Stimulated activated CD8-positive, alpha-beta memory T cell treated with anti-CD3 and anti-CD28 coated beads, Interleukin-4, amount 100 ng/mL, for 4 hours (primary cell): ENCODE measurements at places on chromosomes 2 and 18.

DNA sequence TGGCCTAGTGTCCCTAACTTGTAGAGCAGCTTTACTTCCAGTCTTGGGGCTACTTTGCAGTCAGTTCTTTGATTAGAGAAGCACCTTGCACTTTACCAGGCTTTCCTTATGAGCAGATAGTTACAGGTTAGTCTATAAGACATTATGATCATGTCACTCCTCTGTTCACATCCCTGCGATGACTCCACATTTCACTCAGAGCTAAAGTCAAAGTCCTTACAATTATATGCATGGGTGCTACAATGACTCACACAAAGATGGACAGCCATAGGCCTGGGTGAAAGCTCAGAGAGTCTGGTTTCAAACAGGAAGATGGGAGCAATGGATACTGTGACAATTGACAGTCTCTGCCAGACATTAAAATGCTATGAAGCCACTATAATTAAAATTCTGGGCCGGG, 27.1 kb upstream of the SSB start:
- DNase-seq: no peak

DNA sequence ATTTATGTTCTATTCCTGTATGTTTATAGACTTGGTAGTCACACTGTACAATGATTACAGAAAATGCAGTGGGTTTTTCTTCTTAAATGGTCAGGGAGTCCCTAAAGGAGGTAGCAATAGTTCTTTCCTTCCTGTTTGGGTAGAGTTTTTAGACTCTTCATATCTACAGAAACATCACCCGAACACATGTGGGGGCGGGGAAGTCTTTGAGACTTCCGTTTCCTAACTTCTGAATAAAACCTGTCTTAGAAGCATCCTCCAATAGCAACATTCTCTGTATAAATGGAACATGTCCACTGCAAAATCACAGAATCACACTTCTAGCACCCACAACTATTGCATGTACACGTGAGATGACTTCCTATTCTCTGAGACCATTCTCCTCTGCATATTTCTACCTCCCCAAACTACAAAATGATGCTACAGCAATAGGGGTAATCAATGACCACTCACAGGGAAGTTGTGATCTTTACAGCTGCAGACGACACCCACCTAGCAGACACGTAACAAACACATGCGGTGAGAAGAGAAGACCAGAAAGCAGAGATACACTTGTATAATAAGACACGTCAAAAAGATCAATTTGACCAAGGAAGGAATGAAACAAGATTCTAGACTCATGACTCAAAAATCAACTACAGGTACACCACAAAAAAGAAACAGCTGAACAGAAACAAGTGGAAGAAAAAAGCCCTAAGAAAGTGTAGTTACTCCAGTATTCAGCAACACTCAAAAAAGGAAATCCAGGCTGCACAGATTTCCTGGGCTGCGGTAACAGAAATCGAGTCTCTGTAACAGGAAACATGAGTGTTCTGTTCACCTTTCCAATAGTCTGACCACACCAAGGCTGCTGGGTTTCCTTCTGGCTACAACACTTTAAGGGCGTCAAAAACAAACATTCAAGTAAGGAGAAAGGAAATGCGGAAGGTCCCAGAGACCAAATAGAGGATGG, 120.4 kb downstream of the ZNF516 start:
- no peak for DNase-seq

DNA sequence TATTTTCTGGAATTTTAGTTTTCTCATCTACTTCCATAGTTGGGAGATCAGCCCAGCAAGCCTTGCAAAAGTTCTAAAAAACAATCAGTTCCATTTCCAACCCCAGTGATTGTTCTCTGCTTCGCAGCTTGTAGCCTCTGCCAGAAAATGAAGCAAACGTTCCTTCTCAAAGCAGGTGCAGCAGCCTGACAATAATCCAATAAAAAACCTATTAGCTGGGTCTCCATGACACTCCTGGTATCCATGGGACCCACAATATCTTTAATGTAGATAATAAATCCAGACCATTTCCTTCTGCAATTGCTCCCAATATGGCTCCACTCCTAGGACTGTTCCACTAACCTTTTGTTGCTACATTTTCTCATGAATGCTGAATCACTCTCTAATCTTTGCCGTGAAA, 140.8 kb upstream of the SETBP1 start:
- DNase-seq: no peak

GRCh38 chr2:145091967-145092366, 572.0 kb upstream of the ZEB2 start:
- DNase-seq: no peak

GRCh38 chr18:61703508-61703907, 189.3 kb downstream of the RNF152 start:
- no peak for DNase-seq

GRCh38 chr2:96427917-96428316, 77.2 kb downstream of the NEURL3 start:
- DNase-seq: no peak

DNA sequence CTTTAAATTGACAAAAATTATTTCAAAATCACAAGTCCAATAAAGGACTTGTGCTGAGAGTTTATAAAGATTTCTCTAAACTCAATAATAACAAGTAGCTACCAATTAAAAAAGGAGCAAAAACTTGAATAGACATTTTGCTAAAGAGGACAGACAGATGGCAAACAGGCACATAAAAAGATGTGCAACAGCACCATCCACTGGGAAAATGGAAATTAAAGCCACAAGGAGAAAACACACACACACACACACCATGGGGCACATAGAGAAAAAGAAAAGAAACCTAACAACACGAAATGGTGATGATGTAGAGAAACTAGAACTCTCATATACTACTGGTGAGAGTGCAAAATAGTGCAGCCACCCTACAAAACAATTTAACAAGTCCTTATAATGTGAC, 12.6 kb upstream of the SLC9A4 start:
- DNase-seq: no peak

DNA sequence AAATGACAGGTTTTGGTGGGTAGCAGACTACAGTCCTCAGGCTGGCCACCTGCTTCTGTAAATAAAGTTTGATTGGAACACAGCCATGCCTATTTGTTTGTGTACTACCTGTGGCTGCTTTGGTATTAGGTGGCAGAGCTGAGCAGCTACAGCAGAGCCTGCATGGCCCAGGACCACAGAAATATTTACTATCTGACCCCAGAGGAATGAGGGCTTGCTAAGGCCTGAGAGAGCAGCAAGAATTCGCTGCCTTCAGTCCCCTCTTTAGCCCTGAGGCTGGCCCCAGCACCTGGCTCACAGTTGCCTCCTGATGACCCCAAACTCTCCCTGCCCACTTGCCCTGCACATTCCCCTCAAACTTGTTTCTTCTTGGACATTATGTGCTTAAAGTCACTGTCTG, 32.5 kb downstream of the POLR1A start:
- DNase-seq: no peak

DNA sequence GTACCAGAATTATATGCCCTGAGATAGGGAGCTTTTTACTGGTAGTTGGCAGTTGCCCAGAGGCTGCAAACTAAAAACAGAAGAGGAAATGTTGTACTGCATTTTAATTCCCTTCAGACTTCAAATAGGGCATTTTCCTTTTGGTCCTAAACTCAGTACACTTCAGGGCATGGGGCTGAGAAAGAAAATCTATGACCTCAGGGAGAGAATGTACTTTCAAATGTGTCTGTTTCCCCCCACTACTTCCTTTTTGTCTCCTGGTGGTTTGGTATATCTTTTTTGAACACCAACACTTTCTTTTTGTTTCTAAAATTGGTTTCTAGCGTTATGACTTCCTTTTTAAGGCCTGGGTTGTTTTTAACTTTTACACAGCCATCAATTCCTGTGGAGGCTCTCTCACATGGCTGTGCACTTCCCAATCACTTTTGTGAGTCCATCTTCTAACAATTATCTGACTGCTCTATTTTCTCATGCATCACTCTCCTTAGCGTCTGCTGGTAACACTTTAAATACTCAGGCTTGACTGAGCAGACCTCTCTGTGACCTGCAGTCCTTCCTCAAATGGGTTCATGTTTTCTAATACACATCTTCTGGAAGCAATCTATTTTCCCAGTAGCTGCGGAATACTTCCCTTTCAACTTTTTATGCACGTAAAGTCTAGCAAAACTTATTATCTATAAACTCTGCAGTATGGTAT, 596.0 kb downstream of the LRP1B start:
- DNase-seq: no peak

DNA sequence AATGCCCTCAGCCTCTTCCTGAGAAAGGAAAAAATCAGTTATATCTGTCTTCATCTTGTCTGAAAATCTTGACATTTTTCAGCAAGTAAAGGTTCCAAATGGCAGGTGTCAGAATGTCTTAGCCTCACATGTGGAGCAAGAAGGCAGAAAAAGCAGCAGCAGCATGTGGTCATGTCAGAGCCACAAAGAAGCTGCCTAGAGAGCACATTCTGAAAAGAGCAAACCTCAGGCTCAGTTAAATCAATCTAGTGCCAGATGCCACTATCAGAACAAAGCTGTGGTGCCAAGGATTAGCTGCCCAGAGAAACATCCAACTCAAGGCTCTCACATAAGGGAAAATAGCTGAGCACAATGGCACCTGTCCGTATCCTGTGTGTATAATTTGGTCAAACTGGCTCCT, 105.9 kb downstream of the SRBD1 start:
- no peak for DNase-seq

GRCh38 chr18:9730786-9731185, 22.7 kb downstream of the RAB31 start:
- no peak for DNase-seq

DNA sequence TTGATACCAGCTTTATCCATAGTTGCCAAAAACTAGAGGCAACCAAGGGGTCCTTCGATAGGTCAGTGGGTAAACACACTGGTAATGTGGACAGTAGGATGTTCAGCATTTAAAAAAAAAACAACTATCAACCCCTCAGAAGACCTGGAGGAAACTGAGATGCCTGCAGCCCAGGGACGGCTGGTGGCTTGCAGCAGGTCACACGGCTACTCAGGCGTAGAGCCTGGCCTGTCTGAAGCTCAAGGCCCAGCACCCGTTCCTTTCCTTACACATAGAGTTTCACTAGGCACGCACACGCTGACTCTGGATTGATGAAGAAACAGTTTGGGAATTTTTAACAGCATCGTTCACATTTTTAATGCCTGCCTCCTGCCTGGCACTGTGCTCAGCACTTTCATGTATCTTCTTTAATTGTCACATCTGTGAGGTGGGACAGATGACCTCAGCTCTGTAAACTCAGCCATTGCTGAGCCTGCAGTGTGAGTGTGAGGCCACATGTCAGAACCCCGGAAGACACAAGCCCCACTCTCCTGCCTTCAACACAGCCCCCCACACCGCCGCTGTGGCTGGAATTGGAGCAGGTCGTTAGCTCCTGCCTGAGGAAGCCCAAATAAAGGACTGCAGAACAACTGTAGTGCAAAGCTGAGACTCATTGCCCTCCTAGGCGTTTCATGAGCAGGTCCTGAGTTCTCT, 40.7 kb downstream of the TRAPPC12 start:
- no peak for DNase-seq

DNA sequence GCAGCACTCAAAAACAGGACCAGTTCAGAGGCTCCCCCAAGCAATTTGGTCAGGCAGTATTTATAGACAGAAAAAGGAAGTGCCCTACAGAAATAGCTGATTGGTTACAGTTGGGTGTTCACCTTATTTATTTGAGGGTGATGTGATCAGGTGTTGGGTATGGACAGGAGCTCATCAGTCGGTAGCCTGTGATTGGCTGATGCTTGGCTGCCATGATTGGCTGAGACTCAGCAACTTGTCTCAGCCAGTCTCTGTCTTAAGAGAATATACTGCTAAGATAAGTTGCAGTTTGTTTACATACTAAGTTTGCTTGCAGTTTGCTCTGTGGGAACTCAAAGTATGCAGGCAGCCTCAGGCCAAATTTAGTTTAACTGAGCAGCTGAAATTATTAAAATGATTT, 9.4 kb downstream of the ABCG8 start:
- no peak for DNase-seq

GRCh38 chr2:173969886-173970285, 4.7 kb upstream of the SP3 start:
- no peak for DNase-seq

- DNase-seq: no peak
These were observed 19.4 kb downstream of the TMEM178A start for GRCh38 chr2:39685126-39685525.

DNA sequence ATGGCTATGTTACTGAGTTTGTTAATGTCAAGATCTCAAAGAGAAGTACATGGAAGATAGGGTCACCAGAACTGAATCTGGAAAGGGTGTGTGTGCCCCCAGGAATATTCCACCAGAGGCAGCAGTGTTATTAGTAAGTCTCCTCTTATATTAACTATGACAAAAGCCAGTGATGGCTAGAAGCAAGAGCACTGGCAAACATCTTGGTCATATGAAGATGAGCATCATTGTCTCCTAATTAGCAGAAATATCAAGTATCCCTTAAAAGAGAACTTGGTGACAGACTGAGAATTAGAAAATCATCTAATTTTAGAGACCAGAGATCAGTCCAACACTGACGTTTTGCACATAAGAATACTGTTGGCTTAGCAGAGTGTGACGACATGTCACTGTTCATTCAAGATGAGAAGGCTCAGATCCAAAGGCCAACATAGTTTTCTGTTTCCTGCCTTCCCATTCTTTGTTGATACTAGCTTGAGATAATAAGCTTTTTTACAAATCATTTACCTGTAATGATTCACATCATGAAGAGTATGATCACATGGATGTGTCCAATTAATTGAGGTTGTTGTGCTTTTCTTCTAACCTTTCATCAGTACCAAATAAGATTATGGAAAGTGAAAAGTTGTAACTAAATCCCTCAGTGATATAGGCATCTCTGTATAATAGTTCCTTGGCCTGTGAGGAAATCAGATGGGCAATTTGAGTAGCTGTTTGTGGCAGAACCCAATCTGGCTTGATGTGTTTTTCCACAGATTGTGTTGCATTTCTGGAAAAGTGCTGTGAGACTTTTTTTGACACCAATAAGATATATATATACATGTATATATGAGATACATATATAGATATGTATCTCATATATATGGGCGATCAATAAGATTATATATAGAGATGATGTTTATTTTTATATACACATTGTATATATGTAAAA, 44.5 kb downstream of the MAPRE2 start:
- DNase-seq: no peak

GRCh38 chr2:12114816-12115215, 368.4 kb downstream of the LPIN1 start:
- DNase-seq: no peak

DNA sequence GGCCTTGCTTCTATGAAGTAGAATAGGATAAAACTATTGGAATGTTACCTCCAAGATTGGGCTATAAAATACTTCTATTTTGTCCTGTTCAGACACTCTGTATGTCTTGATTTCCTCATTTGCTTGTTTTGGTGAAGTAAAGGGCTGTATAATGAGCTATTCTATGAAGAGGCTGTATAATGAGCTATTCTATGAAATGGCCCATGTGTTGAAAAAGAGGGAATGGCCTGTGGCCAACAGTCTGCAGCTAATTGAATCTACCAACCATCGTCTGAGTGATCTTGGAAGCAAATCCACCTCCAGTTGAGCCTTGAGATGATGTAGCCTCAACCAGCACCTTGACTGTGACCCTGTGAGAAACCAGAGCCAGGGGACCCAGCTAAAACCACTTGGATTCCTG, 3.8 kb upstream of the SGPP2 start:
- DNase-seq: no peak
